Dermis microvascular lymphatic vessel endothelial cell (primary cell): ENCODE measurements at places on chromosomes 13 and 19.

- DNase-seq: no peak
Measured at GRCh38 chr19:7078008-7078407, 8.5 kb downstream of the ZNF557 start.

DNA sequence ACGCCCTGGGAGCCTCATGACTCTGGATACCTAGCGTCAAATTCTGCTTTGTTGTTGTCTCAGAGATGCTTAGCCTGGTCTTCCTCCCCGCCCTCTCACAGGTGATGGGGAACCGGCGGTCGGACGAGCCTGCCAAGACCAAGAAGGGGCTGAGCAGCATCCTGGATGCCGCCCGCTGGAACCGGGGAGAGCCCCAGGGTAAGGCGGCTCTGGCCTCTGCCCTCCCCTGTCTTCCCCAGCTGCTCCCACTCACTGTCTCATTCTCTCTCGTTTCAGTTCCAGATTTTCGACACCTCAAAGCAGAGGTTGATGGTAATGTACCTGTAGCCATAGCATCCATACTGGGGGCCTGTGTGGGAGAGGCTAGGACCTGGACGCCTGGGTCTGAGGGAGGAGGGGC lies 11.4 kb downstream of the ARHGEF1 start:
- no peak for DNase-seq

DNA sequence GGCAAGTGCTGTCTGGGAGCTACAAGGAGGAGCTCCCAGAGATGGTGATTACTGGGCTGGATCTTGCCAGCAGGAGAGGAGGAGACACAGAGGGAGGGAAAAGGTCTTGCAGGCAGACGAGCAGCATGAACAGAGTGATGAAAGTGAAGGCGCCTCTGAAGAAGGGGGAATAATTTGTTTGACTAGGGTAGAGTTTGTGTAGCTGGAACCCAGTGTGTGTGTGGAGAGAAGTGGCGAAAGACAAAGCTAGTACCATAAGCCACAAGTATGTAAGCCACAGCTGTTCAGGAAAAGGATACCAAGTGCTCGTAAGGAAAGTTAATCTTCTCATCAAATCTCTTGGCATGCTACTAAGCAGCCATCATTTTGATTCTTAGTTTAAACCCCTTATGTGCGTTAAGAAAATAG lies 5.4 kb downstream of the FLT1 start:
- peak; percentile 48 for DNase-seq

GRCh38 chr13:79108914-79109643 lies 297.0 kb downstream of the RBM26 start:
- no peak for DNase-seq

GRCh38 chr13:33994198-33994597 lies 176.2 kb downstream of the RFC3 start:
- DNase-seq: no peak

- no peak for DNase-seq
Measured at GRCh38 chr19:42427313-42427712, at the start of gene LIPE. Gene LIPE (minus strand): TSS chr19:42427388. CDS start chr19:42427149, 239 bp downstream.

DNA sequence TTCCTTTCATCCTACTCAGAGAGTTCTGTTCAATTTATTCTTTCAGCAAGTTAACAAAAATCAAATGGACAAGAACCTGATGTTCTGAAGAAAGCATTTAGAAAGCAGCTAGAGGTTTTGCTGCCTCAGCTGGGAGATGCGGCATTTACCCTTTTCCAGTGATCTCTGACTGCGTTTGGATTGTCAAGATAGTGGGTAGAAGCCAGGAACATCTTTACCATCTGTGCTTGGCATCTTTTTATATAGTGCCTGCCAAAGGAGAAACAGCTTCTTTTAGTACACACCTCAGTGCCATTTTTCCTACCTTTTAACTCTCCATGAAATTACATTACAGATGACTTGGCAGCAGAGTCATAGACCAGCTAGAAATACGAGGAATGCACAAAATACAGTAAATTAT lies 680.8 kb downstream of the SLITRK1 start:
- no peak for DNase-seq

GRCh38 chr13:39536274-39536673 lies 66.7 kb downstream of the LHFPL6 start:
- DNase-seq: no peak

GRCh38 chr13:48322294-48322693 lies 18.7 kb downstream of the RB1 start:
- no peak for DNase-seq

GRCh38 chr13:59588717-59589067 lies 575.0 kb downstream of the DIAPH3 start:
- no peak for DNase-seq

GRCh38 chr13:38045278-38046048 lies 175.9 kb upstream of the TRPC4 start:
- DNase-seq: peak; percentile 51
